SW 1271 (cell line): ENCODE measurements at places on chromosomes 5 and 9.

- DNase-seq: no peak
Measured at GRCh38 chr9:137492464-137493363, 33.6 kb upstream of the NSMF start.

GRCh38 chr9:3825721-3826120, 299.9 kb upstream of the RFX3 start:
- DNase-seq: no peak

DNA sequence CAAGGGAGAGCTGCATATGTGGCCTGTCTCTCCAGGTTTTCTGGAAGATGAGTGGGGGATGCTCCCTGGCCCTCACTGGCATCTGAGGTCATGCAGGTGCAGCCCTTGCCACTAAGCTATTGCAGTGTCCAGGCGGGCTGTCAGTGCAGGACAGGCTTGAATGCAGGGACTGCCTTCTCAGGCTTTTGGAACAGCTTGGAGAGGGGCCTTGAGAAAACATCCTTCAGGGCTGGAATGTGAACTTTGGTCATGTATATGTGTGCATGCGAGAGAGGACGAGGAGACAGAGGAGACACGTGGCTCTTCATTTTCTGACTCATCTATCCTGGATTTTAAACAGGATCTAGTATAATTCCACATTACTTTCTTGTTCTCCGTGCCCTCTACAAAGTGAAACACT, 90.3 kb downstream of the MACROH2A1 start:
- DNase-seq: no peak

DNA sequence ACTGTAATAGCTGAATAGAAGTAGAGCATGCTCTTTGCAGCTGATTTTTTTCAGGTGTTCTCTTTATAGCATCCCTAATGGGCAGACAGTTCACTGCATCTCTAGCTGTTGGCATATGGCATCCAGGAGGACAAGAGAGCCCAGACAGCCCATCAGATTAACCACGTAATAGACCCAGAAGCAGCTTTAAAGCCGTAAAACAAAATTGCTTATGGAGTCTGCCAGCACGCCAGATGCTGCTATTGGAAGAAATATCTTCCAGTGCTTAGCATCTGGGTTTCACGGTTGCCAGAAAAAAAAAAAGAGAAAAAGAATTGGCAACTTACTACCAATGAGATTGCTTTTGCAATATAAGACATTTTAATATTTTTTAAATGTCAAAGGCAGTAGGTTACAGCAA, 869.4 kb upstream of the NUDT12 start:
- no peak for DNase-seq

DNA sequence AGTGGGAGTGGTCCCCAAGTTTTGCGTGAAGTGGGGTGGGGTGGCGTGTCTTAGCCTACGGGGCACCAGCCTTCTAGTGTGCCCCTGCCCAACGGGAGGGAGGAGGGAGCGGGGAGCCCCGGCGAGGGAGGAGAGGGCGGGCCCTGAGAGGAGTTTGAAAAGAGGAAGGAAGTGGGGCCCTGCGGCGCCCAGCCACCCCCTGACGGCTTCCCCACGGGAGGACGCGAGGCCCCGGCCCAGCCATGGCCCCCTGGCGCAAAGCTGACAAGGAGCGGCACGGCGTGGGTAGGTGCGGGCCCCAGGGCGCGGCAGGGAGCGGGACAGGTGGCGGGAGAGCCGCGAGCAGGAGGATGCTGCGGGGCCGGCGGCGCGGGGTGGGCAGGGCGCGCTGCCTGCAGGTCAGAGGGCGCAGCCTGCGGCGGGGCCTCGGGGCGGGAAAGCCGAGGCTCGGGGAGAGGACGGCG, at the start of gene DOCK2:
DOCK2 (plus strand) TSS at position 191 of the 464 bp plus-strand sequence; CDS start at position 243, 52 bp downstream.
- DNase-seq: no peak
